ENCODE measurements at places on chromosomes 5 and 9. TPM values are rescaled to one million over a fixed set of nuclear protein-coding genes. Genes with fewer than 3 reads are reported as not detected.

The FBN2 gene
- total RNA-seq: 8.4 TPM

The PCDHGB2 gene
- total RNA-seq: 5.0 TPM

The LEAP2 gene
- total RNA-seq: 0.23 TPM

The SHB gene
- 21.2 TPM for total RNA-seq

The CDH6 gene
- total RNA-seq: 5.3 TPM

GRCh38 chr5:178368274-178368673 lies 135.7 kb upstream of the PHYKPL start:
- no peaks in the 10 kb centered on the region for H3K27me3 ChIP-seq
- peaks cover 16% of the 10 kb centered on the region for H3K4me1 ChIP-seq
- no peak for DNase-seq

DNA sequence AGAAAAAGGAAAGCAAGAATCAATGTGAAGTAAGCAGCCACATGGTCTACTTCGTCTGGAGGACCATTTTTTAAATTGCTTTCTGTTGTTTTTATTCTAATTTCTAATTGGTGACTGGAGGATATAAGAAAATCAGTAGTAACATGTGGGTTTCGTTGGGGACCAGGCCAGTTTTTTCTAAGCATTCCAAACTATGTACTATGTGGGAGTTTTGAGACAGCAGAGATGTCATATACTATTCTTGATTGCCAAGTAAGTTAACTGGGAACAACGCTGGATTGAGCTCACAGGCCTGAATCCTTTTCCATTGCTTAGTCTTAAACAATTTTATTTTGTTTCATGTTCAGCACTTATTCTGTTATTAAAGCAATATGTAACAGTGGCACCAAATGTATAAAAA lies 225.7 kb downstream of the TMEM167A start:
- DNase-seq: no peak
- no peaks in the 10 kb centered on the region for H3K4me1 ChIP-seq
- H3K27me3 ChIP-seq: no peaks in the 10 kb centered on the region
- no peaks in the 10 kb centered on the region for H3K36me3 ChIP-seq
- no peak overlapping the region for H3K27ac ChIP-seq

- no peaks in the 10 kb centered on the region for H3K27me3 ChIP-seq
- H3K27ac ChIP-seq: no peak overlapping the region
- no peaks in the 10 kb centered on the region for H3K36me3 ChIP-seq
- DNase-seq: no peak
Observed at GRCh38 chr5:39137391-39137790, 63.2 kb upstream of the RICTOR start.

DNA sequence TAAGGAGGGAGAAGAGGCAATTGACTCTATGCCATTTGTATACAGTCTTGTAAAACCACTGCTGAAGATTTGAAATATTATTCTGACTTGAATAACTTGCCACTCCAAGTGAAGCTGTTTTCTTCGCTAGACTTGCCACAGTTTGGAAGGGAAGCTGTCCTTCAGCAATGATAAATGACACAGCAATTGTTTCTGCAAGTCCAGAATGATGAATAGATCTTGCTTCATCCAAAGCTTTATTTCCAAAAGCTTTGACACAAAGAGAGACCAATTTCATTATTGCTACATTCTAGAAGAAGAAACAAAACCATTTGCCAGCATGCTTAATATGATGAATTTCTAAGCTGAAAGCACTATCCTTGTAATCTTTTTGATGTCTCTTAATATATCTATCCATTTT lies 73.7 kb downstream of the ZNF366 start:
- peaks cover 47% of the 10 kb centered on the region for H3K4me1 ChIP-seq
- no peak for DNase-seq
- no peaks in the 10 kb centered on the region for H3K27me3 ChIP-seq
- H3K27ac ChIP-seq: peak overlapping the region; percentile 80
- no peaks in the 10 kb centered on the region for H3K36me3 ChIP-seq

DNA sequence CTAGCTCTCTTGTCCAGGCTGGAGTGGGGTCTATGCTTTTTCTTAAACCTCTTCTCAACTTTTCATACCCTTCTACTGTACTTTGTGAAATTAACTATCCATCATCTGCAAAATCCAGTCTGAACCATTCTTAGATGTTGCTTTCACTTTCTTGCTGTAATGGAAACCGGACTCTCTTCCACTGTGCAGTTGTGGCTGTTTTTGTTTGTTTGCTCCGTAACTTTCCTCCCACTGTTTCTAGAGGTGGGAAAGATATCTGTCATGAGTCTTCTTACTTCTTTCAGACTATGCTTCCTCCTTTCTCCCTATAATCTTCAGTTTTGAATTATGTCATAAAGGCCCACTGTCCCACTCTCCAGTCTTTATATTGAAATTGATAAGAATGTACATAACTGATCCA lies 6.5 kb downstream of the TNPO1 start:
- H3K27me3 ChIP-seq: no peaks in the 10 kb centered on the region
- H3K27ac ChIP-seq: no peak overlapping the region
- no peak for DNase-seq
- peaks cover 38% of the 10 kb centered on the region for H3K4me1 ChIP-seq

DNA sequence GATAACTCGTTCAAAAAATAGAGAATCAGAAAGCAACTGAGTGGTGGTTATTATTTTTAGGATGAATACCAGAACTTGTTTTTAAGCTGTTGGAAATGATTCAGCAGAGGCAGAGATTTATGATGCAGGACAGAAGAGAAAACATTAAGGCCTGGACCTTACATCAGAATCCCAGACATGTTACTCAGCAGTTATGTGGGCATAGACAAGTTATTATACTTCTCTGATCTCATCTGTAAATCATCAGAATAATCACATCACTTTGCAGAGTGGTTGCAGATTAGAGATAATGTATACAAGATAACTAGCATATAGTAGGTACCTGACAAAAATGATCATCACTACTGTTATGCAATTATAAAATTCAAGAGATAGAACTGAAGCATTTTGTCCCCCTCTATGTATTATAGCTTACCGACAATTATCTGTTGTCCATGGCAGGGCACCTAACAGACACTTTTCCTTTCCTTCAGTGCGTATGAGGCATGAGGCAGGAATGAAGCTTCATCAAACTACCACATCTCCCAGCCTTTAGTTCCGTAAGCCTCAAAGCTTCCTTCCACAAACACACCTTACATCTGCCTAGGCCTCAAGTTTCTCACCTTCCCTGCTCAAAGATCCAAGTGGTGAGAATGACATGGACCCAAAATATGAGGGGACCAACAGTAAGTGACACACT lies 165.9 kb downstream of the DENND1A start:
- no peak for DNase-seq
- no peak overlapping the region for H3K27ac ChIP-seq
- H3K4me1 ChIP-seq: peaks cover 14% of the 10 kb centered on the region
- H3K4me3 ChIP-seq: no peak overlapping the region
- H3K27me3 ChIP-seq: no peaks in the 10 kb centered on the region
